Cardiac atrium fibroblast (primary cell): ENCODE measurements at places on chromosomes 16 and 17. TPM values are rescaled to one million over a fixed set of nuclear protein-coding genes. Genes with fewer than 3 reads are reported as not detected.

MSLN gene
- total RNA-seq: not detected in 2 replicates

ABCA8 gene
- total RNA-seq: 58.2 and 93.0 TPM in 2 replicates

P4HB gene
- total RNA-seq: 3,334 and 3,459 TPM in 2 replicates

TBC1D3L gene
- 0.32 and 2.2 TPM in 2 replicates for total RNA-seq

SCN4A gene
- total RNA-seq: under 0.01 TPM in 1 of 2 replicates, not detected in the other

SDR42E2 gene
- under 0.01 TPM in 1 of 2 replicates, not detected in the other for total RNA-seq

C16orf54 gene
- total RNA-seq: not detected in 2 replicates

ANKRD40CL gene
- total RNA-seq: not detected in 2 replicates

HAS3 gene
- total RNA-seq: under 0.01 and 3.6 TPM in 2 replicates

PPP1R1B gene
- total RNA-seq: 3.4 and 3.9 TPM in 2 replicates

SECTM1 gene
- total RNA-seq: 18.4 and 25.6 TPM in 2 replicates

SOST gene
- total RNA-seq: not detected in 2 replicates

CES1 gene
- total RNA-seq: 5.6 and 9.4 TPM in 2 replicates

TBX21 gene
- not detected in 2 replicates for total RNA-seq
